Stimulated activated CD4-positive, alpha-beta T cell treated with anti-CD3 and anti-CD28 coated beads, TNF-alpha, amount 100 ng/mL, for 24 hours (primary cell): ENCODE measurements at places on chromosomes 1 and 21.

DNA sequence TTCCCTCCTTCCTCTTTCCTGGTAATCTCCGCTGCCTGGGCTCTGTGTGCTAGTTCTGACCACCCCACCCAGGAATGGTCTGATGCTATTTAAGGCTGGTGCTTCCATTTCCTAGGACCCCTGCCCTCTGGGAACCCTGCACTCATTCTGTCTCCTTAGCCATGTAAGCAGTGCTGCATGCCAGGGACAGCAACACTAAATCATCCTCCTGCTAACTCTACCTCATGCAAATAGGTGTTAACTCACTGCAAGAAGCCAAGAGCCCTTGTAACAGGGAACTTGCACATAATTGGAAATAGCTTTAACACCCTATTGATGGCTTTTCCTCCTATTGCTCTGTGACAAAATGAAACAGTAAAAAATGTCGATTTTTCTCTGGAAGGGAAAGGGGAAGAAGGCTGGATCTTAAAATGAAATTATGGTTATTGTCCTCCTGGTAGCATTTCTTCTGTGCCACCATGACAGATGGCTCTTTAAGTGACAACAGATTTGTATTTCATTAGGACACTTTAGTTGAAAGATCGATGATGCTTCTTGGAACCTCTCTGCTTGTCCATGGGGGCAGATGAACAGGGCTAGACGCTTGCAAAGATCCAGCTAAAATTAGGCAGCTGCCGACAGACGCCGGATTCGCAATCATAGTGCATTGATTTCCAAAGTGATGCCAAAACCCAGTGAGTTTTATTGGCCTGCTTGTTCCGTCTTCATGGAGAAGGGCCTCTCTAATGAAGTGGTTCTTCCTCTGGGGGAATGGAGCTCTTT, 551.7 kb downstream of the MATN1 start:
- no peak for DNase-seq

DNA sequence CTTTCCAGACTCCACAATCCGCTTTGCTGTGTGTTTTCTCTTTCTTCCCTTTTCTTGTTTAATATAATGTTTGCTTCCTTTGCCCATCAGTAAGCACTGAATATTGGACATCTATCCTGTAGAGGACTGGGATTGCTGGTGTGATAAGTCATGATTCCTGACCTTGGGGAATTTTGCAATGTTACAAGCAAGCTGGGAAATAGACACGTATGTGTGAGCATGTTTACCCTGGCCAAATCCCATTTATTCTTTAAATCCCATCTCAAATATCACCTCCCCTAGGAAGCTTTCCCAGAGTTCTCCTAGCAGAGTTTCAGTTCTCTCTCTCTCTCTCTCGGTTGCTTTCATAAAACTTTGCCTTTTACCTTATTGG, 155.3 kb downstream of the ROR1 start:
- no peak for DNase-seq

DNA sequence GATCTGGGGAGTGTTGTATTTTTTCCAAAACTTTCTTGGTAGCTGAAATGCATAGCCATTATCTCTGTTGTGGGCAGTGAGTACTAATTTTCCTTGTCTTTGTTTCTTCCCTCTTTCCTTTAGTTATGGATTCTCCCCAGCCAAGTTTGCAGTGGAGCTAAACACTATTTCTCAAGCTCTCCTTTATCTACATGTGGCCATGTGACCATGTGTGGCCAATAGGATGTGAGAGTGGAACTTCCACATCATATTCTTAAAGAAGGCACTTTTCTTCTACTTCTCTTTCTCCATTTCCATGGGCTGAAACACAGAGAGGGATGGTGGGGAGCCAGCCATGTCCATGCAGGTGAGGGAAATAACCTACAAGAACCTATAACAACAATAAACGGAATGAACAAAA, 230.8 kb downstream of the CTH start:
- no peak for DNase-seq

GRCh38 chr1:2384941-2385481, 6.3 kb downstream of the MORN1 start:
- no peak for DNase-seq

GRCh38 chr1:11693024-11693590, 1.6 kb downstream of the DRAXIN start:
- DNase-seq, result peak; percentile 10

DNA sequence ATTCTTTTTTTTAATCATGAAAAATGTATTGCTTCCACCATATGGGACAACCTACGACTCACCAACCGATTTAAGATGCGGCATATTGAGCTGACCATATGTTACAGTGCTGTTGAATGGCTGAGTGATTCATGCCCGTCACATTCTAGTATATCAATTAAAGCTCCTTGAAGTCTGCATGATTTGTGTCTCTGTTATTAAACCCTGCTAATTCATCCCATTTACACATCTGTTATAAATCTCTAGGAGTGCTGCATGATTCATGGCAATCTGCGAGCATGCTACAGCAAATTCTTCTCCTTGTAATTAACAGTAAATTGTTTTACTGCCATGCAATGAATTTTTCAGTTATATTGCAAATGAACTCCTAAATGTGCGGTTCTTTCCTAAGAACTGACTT, 239.8 kb downstream of the USH2A start:
- DNase-seq, result no peak

GRCh38 chr1:79117376-79117775, 110.8 kb upstream of the ADGRL4 start:
- DNase-seq, result no peak

DNA sequence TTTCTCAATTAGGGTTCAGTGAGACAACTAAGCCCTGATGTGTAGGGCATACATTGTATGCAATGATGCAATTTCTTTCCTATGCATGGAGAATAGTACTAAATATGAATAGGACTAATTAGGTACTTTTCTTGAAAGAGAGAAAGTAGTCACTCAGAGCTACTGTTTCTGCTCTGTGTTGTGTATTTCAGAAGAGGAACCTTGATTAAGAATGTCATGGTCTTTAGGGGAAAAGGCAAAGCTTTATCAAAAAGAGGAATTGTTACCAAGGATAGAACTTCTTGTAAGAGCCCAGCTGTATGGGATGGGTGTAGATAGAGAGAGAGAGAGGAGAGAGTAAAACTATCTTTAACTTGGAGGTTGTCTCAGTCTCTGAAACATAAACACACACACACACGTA, 49.1 kb downstream of the HLX start:
- DNase-seq, result no peak

- no peak for DNase-seq
These were observed 4.2 kb upstream of the PTPN22 start for GRCh38 chr1:113875714-113876113.

DNA sequence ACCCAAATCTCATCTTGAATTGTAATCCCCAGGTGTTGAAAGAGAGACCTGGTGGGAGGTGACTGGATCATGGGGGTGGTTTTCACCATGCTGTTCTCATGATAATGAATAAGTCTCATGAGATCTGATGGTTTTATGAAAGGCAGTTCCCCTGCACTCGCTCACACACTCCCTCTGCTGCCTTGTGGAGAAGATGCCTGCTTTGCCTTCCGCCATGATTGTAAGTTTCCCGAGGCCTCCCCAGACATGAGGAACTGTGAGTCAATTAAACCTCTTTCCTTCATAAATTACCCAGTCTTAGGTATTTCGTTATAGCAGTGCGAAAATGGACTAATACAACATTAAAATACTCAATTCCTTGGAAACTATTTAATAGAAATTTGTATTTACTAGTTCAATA, 99.2 kb downstream of the PROX1 start:
- DNase-seq, result no peak

- no peak for DNase-seq
These were observed 10.1 kb upstream of the SAMD11 start for GRCh38 chr1:913491-914130.

DNA sequence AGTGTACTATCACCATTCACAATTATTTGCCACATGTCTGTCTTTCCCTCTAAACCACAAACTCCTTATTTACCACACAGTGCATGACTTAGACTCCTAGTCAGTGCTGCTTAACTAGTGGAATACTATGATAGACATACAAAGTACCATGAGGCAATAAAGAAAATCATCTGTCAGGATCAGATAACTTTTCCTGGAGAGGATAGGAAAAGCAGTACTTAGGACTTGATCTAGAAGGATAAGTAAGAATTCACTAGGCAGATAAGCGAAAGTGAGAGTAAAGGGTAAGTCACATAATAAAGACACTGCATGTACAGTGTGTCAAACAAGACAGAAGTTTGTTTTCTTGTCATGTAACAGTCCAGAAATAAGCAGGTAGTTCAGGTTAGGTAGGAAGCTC, 21.2 kb upstream of the TSPAN1 start:
- no peak for DNase-seq

- no peak for DNase-seq
These were observed 395 bp downstream of the SLC9A1 start for GRCh38 chr1:27154469-27154990.

DNA sequence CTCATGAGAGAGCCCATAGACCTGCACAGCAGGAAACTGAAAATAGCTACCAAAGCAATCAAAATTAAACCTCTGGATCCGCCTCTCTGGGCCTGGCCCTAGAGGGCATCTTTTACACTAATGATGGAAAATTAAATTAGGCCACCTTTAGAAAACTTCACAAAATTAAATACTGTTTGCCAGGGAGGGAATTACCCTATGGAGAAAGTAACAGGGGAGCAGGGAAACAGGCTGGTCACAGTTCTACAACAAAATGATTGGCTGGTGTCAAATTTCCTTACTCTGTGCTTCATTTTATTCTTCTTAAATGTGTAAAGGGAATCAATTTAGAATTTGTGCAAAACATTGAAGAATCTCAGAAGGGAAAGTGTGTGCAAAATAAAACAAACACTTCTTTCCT, 62.4 kb downstream of the SPATA46 start:
- no peak for DNase-seq

- no peak for DNase-seq
These were observed 761.4 kb upstream of the TPTE start for GRCh38 chr21:9759972-9760371.

DNA sequence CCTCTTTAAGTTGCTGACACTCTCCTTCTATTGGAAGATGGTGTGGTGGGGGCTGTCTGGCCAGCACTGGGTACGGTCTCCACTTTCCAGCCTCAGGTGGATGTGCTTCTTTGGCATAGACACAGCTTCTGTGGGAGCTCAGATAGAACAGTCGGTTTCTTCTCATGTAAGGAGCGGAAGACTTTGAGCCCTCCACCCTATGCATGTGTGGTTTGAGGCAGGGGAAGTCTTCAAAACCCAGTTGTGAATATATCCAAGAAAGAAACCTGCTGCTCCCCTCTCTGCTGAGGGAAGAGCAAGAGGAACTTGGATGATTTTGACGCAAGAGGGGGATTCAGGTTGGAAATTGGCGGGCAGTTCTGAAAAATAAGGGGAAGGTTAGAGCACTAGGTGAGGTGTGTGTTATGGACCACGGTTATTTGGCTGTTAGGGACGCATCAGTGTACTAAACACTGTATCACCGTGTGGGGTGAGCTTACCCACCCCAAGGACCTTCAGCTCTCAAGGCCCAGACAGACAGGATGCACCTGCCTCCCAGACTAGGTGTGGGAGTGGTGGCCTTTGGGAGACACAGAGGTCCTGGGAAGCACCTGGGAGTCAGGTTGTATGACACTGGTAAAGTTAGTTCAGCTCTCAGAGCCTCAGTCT, 36.2 kb downstream of the IL6R start:
- DNase-seq, result no peak

DNA sequence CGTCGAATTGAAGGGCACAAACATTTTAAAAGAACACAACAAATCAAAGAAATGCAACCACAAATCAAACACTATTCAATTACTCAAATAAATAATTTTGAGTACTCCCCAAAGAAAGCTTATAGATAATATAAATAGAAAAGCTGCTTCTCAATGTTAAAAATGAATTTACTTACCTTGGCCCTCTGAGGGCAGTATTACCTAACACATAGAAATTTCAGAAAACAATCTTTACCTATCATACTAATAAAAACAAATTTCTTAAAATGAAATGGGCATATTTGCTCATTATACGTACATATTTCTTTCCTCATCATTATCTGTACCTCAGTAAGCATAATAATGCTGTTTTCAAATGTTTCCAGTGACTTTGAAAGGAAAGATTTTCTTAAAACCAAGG, 141.8 kb downstream of the AKT3 start:
- no peak for DNase-seq

DNA sequence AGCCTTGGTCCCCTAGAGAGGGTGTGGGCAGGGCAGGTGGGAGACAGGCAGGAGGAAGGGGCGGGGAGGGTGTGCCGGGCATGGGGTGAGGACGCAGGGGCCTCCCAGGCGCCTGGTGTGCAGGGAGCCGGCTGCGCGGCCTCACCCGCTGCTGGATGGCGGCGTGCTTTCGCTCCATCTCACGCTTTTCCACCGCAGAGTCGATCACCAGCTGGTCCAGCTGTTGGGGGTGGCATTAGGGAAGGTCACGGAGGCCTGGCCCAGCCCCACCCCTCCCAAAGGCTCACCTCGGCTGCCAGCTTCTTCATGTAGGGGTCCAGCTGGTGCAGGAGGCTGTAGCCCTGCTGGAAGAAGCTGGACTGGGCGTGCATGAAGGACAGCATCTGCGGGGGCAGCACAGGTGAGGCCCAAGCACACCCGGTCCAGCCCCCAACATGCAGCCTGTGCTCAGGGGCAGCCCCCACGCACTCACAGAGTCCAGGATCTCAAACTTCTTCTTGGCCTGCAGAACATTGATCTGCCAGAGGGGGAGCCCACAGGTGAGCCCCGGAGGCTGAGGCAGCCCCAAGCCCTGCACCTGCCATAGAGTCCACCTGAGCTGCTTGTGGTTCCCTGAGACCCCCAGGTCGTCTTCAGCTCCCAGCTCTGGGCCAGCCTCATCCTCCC, 7.9 kb downstream of the ACAP3 start:
- DNase-seq, result no peak

- no peak for DNase-seq
These were observed 131.6 kb downstream of the LHX8 start for GRCh38 chr1:75265792-75266191.

DNA sequence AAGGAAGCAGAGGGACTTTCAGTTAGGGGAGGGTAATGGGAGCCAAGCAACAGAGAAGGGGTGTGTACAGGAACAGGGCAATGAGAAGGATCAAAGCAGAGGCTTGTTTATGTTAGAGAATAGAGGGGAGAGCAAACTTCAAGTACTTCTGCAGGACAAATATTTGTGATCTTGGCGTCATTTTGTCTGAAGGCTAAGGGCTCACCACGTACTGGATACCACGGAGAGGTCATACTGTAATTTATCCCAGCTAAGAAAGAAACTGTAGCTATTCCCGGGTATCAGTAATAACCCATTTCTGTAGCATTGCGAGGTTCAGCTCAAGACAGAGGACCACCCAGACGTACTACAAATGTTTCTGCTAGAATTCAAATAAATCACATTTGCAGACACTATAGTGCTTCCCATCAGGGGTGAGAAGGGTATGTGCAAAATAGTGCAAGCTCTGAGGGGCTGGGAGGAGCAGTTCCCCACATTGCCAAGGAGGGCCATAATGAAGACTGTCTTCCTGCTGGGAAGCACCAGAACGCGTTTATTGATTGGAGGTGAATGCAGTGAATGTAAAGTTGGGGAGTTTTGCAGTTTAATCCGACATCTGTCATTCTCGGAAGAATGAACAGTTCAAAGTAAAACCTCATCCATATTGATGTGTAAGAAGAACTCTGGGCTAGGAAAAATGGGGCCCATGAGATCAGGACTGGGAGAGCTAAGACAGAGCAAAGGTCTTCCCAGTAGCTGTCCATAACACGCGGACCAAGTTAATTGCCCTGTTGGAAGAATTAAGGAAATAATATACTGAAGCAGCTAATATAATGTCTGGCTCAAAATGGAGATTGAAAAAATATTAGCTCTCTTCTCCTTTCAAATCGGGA, 136.9 kb downstream of the RWDD3 start:
- DNase-seq, result no peak

GRCh38 chr1:163436140-163436812, 114.5 kb downstream of the NUF2 start:
- no peak for DNase-seq
